DMS 273 treated with DMSO at 0.1 percent for 48 hours (cell line): ENCODE measurements at places on chromosomes 2 and 18.

DNA sequence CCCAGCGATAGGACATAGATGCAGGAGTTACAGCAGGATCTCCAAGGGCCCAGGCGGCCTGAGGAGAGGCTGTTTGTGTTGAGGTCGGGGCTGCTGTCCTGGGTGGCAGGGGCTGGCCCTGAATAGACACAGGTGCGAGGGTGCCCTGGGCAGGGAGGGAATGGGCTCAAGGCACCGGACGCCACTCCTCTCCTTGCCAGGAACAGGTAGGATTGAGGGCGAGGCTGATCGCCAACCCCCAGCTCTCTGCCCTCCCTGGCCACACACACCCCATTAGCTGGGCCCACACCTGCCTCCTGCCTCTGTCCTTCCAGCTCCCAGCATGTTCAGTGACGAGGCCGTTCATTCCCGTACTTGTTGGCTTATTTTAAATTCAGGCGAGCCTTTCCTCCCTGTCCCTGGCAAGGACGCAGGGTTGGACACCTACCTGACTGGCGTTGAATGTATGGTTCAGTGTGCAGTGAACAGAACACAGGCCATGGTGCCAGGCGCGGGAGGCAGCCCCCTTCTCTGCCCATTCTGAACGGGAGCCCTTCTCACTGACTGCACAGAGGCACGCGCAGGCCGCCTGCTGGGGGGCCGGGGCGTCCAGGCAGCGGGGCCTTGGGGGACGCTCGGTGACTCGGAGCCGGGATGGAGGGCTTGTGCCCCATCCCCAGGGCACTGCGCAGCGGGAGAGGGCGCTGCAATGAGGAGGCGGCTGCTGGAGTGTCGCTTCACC lies 41.3 kb upstream of the SNED1 start:
- DNase-seq, result no peak

- no peak for DNase-seq
These were observed 28.8 kb upstream of the INO80C start for GRCh38 chr18:35526495-35527059.

DNA sequence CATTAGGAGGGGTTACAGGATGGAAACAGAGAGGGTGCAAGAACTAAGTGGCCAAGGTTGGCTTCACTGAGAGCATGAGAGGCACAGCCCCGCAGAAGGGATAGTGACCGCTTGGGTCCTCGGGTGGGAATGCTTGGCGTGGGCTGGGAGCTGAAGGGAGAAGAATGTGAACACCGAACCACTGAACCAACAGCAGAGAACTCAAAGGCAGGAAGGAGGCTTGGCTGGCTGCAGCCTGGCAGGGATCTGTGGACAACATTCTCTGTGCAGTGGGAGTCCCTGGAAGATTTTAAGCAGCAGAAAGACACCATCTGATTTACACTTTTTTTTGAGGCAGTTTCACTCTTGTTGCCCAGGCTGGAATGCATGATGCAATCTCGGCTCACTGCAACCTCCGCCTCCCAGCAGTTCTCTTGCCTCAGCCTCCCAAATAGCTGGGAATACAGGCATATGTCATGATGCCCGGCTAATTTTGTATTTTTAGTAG lies 33.9 kb downstream of the SOWAHC start:
- no peak for DNase-seq

DNA sequence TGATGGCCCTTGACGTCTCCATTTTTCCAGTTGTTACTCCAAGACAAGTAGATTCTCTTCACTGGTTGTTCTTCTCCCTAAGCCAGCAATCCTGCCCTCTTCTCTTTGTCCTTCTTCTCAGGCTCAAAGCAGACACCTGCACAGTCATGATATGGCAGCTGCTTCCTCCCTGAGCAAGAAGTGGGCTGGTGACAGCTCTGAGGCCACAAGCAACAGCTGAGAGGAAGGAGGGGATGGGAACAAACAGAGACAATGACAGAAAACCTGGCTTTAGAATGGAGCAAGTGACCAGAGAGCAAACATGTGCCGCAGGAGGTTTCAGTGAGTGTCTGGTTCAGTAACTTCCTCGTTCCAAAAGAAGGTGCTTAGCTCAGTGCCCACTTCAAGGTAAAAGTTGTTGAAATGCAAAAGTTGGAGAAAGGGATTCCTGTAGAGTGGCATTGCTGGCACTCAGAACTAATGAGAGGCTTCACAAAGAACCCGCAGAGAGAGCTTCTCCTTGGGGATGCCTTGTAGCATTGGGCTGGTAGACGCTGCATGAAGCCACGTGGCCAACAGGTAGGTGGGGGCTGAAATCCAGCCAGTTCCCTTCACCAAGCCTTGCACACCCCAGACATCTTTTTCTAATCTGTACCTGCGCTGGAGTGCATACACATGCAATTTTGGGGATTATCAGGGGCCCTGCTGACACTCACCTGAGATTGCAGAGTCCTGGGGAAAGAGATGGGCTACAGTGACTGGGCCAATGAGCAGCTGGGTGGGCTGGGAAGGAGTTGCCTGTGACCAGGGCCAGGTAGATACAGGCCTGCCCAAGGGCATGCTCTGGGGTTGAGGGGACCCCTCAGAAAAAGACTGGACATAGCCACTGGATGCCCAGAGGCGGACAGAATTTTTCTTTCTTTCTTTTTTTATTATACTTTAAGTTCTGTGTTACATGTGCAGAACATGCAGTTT lies 153.3 kb upstream of the RAB12 start:
- DNase-seq, result no peak

GRCh38 chr2:152078662-152079061 lies 20.2 kb downstream of the CACNB4 start:
- DNase-seq, result no peak
